Cerebellar nuclear complex (tissue), 1 donor: ENCODE measurements at places on chromosomes 13 and 19.

DNA sequence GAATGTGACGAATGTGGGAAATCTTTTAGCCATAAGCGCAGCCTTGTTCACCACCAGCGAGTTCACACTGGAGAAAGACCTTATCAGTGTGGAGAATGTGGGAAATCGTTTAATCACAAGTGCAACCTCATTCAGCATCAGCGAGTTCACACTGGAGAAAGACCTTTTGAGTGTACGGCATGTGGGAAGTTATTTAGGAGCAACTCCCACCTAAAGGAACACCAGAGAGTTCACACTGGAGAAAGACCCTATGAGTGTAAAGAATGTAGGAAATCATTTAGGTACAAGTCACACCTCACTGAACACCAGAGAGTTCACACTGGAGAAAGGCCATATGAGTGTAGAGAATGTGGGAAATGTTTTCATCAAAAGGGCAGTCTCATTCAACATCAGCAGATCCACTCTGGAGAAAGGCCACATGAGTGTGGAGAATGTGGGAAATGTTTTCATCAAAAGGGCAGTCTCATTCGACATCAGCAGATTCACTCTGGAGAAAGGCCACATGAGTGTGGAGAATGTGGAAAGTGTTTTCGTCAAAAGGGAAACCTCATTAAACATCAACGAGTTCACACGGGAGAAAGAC, 7.6 kb downstream of the ZNF776 start:
- DNase-seq: no peak

- no peak for DNase-seq
Measured at GRCh38 chr19:46620267-46620666, 4.6 kb downstream of the PTGIR start.

- DNase-seq: no peak
Measured at GRCh38 chr13:75165543-75166230, 316.3 kb downstream of the TBC1D4 start.

GRCh38 chr13:84279166-84279565, 396.9 kb upstream of the SLITRK1 start:
- DNase-seq: no peak

DNA sequence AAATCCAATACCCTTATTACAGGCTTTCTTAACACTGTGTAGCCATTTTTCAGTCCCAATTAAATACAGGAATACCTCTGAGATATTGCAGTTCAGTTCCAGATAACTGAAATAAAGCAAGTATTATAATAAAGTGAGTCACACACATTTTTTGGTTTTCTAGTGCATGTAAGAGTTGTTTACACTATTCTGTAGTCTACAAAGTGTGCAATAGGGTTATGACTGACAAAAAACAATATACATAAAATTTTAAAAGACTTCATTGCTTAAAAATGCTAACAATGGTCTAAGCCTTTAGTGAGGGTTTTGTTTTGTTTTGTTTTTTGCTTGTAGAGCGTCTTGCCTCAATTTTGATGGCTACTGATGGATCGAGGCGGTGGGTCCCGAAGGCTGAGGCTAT, 434.4 kb upstream of the NBEA start:
- DNase-seq: no peak

DNA sequence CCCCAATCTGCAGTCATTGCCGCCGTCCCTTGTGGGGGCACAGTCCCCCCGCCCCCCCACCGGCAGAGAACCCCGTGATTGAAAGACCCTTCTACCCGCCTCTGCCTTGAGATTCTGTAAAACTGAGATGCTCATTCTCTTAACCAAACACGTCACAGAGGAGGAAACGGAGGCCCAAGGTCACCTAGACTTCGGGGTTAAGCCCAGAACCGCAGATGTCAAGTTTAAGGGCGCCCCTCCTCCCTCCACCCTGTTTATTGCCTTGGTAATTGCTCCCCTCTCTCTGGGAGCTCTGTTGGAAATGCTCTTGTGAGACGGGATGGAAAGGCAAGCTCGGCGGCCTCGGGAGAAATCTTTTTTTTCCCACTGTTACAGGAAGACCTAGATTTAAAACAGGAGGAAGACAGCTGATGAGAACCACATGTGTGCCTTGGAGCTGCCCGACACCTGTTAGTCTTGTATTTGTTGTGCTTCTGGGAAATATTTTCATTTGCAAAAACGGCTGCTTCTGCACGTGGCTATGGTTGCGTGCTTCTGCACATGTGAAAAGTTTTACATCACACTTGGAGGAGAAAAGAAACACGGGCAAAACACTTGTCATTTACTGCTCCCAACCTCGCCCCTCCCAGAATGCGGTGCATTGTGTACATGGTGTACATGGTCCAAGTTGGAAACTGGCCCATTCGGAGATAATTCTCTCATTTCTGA, 1.1 kb upstream of the MED26 start:
- DNase-seq: no peak
